ENCODE measurements at places on chromosomes 6 and 20.

DNA sequence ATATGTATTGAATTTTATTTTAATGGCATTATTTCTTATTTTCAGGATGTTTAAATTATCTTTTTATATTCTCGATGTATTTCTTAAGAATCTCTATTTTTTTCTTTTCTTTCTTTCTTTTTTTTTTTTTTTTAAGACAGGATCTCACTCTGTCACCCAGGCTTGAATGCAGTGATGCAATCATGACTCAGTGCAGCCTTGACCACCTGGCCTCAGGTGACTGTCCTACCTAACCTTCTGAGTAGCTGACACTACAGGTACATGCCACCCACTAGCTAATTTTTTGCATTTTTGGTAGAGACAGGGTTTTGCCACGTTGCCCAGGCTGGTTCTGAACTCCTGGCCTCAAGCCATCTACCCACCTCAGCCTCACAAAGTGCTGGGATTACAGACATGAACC lies 143.8 kb upstream of the LAMA2 start:
- peak; percentile 86 for DNase-seq

GRCh38 chr20:44700306-44700705 lies 14.9 kb upstream of the CCN5 start:
- DNase-seq: no peak

DNA sequence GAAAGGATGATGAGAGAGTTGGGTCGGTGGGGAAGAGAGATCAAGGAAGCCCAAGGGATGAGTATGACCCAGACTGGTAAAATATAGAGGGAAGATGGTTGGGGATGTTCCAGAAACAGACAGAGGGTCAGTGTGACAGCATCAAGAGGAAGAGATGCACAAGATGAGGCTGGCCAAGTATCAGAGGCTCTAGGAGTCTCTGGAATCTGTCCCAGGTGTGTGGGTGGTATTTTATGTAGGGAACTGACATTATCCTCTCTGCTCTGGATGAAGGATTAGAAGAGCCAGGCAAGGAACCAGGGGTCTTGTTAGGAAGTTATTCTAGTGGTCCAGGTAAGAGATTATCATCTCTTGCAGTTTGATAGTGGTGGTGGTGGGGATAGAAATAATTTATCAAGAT lies 3.6 kb downstream of the PAK5 start:
- DNase-seq: no peak

DNA sequence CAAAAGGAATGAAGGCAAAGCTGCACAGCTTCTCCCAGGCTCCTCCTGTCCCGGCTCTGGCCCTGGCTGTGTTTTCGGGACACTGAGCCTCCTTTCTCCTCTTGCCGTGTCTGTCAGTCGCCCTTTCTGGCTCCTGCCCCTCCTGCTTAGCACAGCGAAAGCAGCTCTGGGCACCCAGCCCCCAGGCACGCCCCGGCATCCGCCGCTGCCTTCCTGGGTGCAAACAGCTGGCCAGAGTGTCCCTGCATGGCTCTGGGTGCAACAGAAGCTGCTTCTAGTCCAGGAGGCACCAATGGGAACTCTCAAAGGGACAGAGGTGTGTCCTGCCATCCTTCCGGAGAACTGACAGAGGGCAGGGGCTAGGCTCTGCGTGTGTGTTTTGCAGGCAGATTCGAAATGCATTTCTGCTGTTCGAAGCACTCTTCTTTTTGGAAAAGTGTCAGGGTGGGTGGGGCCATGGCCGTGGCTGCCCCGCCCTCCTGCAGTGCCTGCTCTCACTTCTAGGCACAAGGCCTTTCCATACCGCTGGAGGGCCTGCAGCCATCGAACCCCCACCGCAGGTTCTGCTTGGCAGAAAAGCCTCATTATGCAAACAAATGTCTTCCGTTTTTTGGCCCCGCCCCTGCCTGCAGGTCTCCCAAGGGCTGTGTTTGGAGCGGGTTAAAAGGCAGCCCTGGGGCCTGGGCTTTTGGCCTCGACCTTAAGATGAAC lies 15.5 kb downstream of the COL9A3 start:
- DNase-seq: peak; percentile 33

DNA sequence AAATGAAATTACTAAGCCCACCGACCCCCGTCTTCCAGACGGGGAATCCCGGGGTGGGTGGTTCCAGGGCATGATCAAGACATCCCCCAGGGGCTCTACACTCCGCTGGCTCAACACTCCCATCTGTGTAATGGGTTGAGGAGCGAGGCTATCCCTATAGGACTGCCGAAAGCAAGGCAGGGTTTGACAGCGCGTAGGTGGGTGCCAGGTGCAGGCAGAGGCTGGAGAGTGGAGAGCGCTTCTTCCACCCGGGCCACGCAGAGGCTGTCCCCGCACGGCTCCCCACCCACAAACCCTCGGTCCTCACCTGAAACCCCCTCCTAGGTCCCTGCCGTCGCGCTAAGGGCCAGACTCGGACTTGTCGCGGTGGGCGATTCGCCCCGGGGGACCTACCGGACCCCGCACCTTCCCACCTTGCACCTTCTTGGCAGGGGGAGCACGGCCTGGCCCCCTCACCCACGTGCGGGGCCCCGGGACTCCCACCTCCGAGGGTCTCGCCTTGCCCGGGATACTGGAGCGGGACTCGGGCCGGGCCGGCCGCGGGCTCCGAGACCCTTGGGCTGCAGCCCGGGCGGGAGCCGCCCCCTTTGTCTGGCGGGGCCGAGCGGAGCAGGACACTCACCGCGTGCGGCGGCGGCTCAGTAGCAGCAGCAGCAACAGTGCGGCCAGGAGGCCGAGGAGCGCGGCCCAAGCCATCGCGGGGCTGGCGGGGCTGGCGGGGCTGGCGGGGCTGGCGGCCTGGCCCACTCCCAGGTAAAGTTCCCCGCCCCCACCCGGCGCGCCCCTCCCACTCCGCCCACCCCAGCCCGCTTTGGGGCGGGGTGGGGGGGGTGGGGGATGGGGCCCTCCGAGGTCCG lies at the start of gene PTGIS:
Gene PTGIS (minus strand): TSS at position 717 of the 857 bp plus-strand sequence. CDS start 21 bp downstream, at position 696.
- peak; percentile 20 for DNase-seq

GRCh38 chr6:79231101-79231500 lies 3.4 kb downstream of the HMGN3 start:
- DNase-seq: peak; percentile 80

DNA sequence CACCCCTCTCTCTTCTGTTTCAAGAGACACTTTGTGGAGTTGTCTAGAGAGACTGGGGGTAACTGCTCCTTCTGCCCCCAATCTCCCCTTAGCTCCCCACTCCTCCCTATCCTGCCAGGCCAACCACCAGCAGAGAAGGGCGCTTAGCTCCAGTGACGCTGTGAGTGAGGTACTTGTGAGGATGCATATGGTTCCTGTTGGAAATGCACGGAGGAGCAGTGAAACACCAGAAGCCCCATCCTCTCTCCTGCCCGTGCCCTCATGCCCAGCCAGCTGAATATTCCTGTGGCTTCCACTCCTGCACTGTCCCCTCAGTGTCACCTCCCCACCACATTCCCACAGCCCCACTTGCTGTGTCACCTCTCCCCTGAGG lies 11.9 kb downstream of the NT5E start:
- DNase-seq: no peak

DNA sequence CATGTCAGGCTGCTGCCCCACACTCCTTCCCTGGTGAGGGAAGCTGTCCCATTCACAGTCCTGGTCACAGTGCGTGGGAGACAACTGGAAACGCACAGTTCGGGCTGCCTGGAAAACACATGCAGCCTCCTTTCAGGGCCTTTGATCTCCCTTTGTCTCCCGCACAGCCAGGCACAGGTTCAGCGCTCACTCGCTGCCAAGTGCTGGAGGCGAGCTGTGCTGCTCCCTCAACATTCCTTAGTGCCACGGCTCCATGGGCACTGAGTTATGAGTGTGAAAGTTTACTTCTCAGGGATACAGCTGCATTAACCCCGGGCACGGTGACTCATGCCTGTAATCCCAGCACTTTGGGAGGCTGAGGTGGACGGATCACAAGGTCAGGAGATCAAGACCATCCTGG lies 9.1 kb downstream of the YTHDF1 start:
- no peak for DNase-seq

- no peak for DNase-seq
Measured at GRCh38 chr6:14440940-14441781, 323.6 kb downstream of the CD83 start.

DNA sequence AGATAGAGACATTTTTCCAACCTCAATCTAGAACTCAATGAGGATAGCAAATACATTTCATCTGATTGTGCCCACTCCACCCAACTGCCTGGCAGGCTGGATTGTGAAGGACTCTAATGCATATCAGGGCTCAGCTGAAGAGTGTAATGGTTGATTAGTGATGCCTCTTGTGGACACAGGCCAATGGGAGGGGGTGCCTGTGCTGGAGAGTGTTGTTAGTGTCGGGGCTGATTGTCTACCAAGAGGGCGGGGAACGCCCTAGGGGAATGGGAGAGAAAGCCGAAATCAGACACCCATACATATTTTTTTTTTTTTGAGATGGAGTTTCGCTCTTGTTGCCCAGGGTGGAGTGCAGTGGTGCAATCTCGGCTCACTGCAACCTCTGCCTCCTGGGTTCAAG lies 103.7 kb upstream of the SALL4 start:
- no peak for DNase-seq

DNA sequence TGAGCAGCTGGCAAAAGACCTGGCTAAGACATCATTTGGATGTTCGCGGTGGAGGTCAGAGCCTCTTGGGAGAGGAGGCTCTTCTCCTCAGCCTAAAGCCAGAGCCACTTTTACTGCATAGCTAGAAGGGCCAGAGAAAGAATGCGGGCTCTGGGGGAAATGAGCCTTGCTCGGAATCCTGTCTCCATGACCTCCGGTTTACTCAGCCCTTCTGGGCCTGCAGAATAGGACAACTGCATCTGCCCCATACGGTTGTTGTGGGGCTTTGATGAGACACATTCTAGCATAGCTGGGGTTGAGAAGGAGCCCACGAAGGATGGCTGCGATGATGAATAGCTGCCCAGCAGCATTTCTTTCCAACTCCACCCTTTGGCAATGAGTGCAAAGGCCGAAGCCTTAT lies 115.0 kb upstream of the SLC22A23 start:
- DNase-seq: peak; percentile 95

DNA sequence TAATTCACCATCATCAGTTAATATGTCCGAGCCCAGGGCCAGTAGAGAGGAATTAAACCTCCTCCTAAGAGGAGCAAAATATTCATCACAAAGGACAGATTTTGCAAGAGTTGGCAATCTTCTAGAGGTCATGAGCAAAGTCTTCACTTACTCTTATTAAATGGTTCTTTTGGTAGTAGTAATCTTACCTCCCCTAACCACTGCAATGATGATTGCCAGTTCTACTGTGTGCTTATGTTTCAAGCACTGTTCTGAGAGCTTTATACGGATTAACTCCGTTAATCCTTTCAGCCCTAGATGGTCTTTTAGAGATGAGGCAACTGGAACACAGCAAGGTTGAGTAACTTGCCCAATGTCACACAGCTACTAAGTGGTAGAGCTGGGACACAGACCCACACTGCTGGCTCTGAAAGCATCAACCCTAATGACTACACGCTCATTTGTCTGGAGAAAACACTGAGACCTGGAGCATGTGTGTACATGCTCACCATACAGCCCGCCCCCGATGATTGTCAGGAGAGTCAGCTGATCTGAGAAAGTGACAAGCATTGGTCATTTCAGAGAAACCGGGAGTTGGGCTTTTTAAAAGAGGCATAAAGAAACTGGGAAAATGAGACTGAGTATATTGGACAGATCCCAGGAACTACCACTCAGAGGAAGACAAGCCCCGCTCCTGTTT lies 276.0 kb downstream of the NRN1 start:
- no peak for DNase-seq

DNA sequence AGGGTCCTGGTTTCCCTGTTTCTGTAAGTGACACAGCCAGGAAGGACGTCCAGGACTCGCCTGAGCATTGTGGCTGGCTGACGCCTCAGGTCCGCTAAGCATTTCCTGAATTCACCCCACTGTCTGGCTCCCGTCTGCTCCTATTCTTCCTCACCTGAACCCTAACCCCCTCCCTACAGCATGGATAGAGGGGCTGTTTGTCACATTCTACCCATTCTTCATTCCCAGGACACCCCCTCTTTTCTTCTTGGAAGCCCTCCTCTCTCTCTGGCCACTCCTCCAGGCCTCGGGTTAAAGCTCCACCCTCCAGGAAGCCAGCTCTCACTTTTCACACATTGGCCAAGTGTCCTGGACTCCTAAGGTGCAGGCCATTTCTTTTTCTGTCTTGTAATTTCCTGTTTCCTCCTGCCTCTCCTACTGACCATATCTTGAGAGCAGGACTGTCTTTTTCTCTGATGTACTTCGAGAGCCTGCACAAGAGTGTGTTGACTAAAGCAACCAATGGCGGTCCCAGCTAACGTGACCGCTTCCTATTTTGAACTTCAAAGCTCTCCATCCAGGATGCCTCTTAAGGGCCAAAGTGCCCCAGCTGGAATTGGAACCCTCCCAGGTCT lies 24.2 kb upstream of the MYMX start:
- no peak for DNase-seq

- no peak for DNase-seq
Measured at GRCh38 chr20:19380211-19380610, 167.8 kb downstream of the SLC24A3 start.

- peak; percentile 75 for DNase-seq
Measured at GRCh38 chr20:63226042-63226943, 9.4 kb upstream of the BIRC7 start.

GRCh38 chr6:21665392-21666200 lies 72.0 kb downstream of the SOX4 start:
- no peak for DNase-seq

DNA sequence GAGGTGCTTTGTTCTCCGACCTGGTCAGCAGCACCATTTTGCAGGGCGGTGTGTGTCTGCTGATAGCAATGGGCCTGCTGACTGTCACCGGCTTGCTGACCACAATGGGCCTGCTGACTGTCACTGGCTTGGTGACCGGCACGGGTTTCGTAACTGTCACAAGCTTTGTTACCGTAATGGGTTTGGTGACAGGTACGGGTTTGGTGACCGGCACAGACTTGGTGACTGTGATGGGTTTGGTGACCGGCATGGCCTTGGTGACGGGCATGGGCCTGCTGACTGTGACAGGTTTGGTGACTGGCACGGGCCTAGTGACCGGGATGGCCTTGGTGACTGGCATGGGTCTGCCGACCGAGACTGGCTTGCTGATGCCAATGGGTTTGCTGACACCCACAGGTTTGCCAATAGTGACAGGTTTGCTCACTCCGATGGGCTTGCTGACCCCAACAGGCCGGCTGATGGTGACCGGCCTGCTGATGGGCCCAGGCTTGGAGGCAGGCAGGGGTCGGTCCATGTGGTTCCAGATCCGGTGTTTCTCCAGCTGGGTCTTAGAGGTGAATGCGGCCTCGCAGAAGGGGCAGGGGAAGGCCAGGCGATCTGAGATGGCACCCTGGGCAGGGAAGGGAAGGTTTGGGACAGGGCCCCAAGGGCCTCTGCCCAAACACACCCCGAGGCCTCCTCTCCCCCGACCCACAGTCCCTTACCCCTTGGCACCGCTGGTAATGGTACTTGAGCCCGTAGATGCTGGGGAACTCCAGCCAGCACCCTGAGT lies 3.4 kb downstream of the ZNF512B start:
- DNase-seq: no peak

DNA sequence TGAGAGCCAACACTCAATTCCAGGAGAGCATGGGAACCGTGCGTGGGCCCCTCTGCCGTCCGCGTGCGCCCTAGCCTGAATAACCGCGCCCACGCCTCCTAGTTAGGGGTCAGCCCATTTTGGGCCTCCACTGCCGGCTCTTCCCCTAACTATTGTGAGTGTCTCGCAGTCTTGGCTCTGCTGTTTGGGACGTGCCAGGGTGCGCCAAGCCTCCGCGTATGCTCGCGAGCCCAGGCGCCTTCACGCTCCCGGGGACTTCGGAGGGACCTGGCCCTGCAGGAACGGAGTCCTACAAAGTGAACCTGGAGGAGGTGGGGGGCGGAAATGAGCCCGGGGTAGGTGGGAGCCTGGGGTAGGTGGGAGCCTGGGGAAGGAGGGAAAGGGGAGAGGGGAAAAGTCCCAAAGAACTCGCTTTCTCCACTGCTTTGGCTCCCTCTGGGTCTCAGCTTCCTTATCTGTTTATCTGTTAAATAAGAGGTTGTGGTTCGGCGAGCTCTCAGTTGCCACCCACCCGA lies 873 bp upstream of the GCM2 start:
- DNase-seq: no peak

Data from trophoblast cell (in vitro differentiated cells and primary cell).